ENCODE measurements at places on chromosomes 6 and 20.

GRCh38 chr6:90284236-90285041 lies 12.2 kb downstream of the BACH2 start:
- DNase-seq, result peak; percentile 32

- no peak for DNase-seq
Measured at GRCh38 chr6:3421143-3421542, 35.7 kb downstream of the SLC22A23 start.

DNA sequence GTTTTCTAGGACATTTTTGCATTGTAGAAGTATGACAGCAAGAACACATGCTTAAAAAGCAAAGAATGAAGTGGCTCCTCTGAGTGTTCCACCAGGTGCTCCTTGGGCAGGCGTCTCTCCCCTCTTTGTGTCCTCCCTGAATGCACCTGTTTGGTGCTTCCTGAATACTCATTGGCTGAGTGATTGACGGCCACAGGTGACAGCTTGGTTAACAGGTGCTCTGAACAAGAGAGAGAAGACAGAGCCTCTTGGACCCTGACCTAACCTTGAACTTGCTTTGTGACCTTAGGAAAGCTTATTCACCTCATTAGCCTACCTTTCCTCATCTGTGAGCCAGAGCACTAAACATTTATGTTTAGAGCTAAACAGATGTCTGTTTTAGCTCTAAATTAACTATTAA lies 93.7 kb downstream of the TULP4 start:
- DNase-seq, result no peak

DNA sequence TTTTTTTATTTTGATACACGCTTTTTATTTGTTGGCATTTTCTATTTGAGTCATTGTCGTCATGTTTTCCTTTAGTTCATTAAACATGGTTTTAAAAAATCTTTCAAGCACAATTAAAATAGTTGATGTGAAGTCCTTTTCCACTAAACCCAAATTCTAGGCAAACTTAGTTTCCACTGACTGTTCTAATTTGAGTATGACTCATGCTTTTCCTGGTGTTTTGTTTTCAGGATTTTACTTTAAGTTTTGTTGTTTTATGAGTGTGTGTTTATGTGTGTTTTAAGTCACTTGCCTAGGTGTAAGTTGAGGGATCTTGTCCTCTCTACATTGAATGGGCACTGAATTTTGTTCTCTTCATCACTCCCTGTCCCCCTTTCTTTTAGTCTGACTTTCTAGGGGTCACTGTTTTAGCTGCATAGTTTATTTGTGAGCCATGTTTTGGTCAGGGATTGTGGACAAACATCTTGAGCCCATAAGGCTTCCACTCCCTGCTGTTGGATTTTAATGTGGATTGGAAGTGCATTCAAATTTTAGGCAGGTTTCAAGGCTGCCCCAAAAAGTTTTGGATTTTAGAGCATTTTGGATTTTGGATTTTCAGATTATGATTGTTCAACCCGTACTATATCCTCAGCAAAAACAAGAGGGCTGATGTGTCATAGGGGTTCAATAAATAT lies 94.8 kb downstream of the CDYL start:
- no peak for DNase-seq

GRCh38 chr20:10519361-10520046 lies 84.4 kb downstream of the SLX4IP start:
- DNase-seq, result no peak

DNA sequence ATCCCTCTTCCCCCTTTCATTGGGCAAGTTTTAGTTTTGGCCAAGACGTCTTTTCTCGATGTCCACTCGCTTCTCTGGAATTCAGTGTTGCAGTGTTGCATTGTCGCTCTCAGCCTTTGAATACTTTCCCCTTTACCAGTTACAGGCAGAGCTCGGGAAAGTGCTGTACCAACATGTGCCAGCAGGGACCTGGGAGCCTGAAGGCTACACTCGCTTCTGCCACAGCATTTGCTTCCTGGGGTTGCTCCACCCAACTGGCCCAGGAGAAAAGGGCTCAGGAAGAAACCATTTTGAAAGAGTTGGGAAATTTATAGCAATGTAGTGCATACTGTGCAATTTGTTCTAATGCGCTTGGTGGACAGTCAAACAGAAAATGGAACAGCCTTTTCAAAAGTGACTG lies 78.6 kb downstream of the LINC00237 start:
- DNase-seq, result no peak

- no peak for DNase-seq
Measured at GRCh38 chr20:31604567-31605030, 490 bp upstream of the ID1 start.

DNA sequence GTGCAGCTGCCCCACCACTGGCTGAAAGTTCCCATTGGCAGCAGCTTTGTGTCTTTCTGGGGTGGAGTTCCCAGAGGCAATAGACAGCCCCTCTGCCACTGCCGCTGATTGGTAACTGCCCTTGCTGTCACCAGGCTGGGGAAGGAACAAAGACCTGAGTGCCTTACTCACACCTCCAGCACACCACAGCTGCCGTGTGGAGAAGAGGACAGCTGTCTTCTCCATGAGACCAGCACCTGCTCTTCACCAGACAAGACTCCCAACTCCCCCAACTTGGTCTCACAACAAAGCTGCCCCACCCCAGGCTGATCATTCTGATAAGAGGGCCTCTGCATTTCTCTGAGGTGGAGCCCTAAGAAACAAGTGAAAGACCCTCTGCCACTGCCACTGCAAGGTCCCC lies 39.7 kb upstream of the PTCHD4 start:
- no peak for DNase-seq

GRCh38 chr6:111823831-111824607 lies 49.2 kb downstream of the FYN start:
- DNase-seq, result no peak

DNA sequence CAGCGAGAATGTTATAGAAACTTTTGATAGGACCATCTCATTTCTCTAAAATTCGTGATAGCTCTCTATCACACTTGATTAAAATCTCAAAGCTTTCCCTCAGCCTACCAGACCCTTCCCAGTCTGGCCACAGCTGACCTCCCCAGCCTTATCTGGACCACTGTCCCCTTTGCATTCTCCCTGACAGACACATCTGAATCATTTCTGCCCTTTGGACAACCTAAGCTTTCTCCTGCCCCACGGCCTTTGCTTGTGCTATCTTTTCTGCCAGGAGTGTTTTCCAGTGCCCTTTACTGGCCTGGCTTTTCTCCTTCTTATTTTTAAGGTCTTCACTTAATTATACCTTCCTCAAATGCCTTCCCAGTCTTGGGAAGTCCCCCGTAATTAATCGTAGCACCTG lies 136.0 kb upstream of the RNF24 start:
- no peak for DNase-seq

DNA sequence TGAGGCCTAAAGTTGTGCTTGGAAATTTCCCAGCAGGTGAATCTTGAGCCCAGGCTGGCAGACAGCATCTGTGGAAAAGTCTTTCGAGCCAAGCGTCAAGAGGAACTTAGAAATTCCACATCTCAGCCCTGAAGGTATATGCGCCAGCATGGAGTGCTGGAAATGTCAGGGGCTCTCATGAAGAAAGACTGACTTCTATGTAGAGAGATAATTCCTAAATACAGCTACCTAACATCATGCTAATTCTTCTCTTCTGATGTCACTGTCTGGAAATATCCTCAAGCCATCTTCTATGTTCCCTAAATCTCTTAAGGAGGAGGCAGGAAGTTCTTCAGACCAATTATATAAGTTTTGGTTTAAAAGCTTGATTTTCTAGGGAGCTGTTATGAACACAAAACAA lies 492.4 kb upstream of the MARCKS start:
- no peak for DNase-seq

- no peak for DNase-seq
Measured at GRCh38 chr6:101125380-101125971, 244.3 kb upstream of the ASCC3 start.

DNA sequence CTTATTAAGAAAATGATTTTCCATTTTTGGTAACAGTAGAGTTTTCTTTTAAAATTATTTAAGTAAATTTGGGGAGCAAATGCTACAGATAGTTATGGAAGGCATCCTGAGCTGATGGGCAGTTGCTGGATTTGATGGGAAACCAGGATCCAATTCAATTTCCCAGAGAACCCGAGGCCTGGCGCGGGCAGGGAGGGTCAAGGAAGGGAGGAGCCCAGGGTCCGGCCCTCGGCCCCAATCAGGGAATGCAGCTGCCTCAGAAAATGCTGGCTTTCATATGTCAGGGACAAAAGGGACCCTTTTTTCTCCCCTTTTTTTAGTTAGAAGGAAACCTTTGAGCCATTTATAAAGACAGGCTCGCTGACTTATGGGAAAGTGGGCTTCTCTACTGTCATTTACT lies 42.1 kb downstream of the CTCFL start:
- DNase-seq, result no peak

GRCh38 chr20:58328836-58329235 lies 19.3 kb downstream of the RAB22A start:
- DNase-seq, result no peak

DNA sequence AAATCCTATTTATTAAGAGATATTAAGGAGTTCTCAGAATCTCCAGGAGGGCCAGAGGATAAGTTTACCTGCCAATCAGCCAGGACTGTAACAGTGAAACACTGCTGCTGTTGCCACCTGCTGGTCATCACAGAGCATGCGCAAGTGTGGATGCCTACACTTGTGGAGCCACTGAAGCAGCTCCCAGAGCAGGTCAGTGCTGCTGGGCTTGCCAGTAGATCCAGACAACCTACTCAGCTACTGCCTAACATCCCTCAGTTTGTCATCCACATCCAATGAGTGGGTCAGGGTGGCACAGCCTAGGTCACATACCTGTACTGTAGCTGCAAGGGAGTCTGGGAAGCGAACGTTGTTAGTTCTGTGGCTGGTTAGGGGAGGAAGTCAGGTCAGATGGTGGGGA lies 18.3 kb upstream of the NHSL1 start:
- peak; percentile 53 for DNase-seq

DNA sequence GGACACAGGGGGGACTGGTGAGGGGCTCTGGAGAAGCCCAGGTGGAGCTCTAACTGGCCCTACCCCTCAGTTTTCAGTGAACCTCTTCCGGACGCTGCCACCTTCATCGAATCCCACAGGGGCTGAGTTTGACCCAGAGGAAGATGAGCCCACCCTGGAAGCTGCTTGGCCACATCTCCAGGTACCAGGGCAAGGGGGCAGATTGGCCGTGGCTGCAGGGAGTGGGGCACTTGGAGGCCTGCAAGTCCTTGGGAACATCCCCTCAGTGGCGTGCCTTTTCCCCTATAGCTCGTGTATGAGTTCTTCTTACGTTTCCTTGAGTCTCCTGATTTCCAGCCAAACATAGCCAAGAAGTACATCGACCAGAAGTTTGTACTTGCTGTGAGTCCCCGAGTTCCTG lies 6.6 kb downstream of the MEA1 start:
- no peak for DNase-seq

DNA sequence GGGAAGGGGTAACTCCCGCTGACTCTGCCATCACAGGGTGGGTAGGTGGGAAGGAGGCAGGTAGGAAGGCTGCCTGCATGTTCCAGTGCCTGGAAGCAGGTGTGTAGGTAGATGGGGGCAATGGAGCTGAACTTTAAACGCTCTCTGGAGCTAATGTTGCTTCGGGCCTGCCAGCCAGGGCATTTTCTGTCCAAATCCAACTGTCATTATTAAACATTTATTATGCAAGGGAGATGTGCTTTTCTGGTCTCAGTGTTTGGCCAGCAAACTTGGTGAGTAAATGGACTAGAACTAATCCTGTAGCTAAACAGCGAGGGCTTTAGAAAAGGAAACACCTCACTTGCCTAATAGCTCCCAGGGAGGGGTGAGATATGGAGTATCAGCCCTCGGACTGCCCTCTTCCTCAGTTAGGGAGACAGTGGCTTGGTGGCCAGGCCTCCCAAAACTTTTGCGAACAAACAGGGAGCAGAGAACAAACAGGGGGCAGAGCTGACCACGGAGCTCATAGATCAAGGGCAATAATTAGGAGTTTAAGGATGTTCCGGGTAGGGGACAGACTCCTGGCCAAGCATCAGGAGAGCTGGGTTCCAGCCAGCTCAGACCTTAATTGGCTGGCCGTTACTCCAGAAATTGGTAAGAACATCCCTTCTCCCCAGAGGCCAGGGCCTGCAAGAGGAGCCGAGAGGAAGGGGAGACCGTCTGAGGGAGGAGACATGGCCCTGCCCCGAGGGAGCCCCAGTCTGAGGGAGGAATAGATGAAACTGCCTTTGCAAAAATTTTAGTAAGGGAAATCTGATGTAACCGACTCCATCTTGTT lies 131.1 kb downstream of the VEGFA start:
- no peak for DNase-seq

DNA sequence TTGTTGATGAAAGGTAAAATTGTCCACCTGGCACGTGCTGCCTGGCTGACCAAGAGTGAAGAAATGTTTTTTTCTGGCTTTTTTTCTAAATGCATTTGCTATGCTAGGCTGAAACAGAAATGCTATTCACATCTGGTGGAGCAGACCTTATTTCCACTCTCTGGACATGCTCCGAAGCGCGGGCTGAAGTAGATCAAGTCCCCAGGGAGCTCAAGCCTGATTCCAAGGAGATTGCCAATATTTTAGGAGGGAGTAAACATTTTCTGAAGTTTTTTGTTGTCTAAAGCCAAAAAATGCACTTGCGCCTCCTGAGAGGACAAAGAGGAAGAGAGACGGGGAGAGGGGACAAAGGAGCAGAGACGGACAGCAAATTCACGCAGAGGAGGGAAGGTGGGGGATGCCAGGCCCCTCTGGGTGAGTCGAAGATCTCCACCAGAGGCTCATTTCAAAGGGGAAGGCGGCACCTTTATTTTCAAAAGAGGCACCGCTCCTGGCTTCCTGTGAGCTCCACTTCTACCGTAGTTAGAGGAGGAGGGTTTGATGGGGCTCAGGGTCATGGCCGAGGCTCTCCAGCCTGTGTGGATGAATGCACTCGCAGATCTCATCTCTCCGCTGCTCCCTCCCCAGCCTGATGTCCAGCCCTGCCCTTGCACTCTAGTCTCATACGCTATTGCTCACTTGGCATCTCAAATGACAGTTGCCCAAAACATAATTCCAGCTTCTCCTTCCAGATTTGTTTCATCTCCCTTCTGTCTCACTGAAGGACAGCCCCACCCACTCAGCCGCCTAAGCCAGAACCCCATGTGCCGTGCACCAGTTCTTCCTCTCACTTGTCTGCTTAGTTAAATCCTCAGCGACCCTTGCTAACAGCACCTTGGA lies 23.1 kb upstream of the SMOC2 start:
- DNase-seq, result no peak

DNA sequence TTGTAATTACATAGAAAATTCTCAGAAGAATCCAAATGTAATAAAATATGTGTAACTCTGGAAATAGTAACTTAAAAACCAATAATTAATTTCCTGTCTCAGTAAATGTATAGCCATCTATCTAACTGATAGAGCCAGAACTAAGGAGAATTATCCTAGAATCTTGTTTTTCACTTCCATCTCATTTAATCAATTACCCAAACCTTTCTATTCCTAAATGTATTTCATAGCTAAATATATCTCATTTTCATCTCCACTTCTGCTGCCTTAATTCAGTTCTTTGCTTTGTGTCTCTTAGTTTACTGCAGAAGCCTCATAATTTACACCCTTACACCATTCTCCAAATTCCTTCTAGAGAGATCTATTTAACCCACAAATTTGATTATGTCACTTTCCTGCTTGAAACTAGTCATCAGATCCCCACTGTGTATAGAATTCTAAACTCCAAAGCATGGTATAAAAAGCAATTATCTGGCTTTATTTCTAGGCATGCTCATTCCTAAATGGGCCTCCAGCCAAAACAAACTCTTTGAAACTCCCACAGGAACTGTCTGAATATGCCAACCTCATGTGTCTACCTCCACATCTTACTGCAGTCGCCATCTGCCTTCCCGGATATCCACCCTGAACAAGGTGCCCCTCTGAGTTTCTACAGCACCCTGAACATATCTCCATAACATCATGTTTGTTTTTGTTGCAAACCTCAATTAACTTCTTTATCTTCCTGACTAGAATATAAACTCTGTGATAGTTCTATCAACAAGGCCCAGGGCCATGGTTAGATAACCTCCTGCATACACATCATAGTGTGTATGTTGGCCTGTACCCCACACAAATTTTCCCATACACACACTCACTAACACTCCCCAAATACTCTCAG lies 70.5 kb upstream of the ADTRP start:
- DNase-seq, result no peak

Data from stimulated activated CD4-positive, alpha-beta T cell treated with anti-CD3 and anti-CD28 coated beads, Interleukin-4, amount 100 ng/mL, for 1 hour (primary cell).